T-helper 2 cell (primary cell): ENCODE measurements at places on chromosomes 1 and 21.

- no peak for DNase-seq
These were observed 32.9 kb upstream of the ITLN2 start for GRCh38 chr1:160987359-160988050.

GRCh38 chr1:4781646-4782045, 127.2 kb downstream of the AJAP1 start:
- no peak for DNase-seq

- no peak for DNase-seq
These were observed 42.4 kb downstream of the FBXO2 start for GRCh38 chr1:11611638-11612327.

GRCh38 chr1:235644693-235645305, 4.8 kb downstream of the GNG4 start:
- DNase-seq: no peak

- DNase-seq: no peak
These were observed 138.2 kb downstream of the COL24A1 start for GRCh38 chr1:86018283-86018923.
